ENCODE measurements at places on chromosomes 6 and 20.
A peak's percentile ranks its signal among the peaks of the same experiment; 100 is the strongest.

DNA sequence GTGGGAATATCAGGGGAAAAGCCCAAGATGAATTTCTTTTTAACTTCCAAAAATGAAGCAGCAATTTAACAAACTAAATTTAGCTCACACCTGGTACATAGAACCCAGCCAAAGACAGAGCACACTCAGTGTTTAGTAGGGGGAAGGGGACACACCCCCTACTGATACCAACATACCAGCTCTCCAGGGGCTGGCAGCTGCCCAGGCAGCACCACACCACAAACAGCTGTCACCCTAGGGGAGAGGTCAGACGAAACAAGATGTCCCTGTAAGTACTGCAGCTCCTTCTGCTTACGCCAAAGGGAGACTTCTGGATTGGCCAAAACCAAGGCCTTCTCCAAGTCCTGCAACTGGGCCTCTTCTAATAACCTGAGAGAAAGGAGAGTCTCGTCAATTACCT, 26.0 kb downstream of the MDN1 start:
- no peak for DNase-seq

- DNase-seq = no peak
Measured at GRCh38 chr6:2165286-2165685, 80.1 kb downstream of the GMDS start.

DNA sequence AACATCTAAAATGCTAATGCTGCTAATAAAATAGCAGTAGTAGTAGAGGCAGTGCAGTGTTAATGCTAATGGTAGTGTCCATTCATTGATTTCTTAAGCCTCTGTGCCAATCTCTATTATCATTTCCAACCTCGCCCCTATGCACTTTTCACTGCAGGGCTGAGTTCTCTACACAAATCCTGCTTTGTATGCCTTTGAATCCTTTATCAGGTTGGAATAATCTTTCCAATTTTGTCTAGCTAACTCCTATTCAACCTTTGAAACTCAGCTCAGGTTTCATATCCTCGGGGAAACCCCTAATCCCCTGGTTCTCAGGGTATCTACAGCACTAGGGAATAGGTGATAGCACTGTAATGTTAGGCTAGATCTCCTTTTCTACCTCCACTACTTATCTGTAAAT, 284.0 kb upstream of the RUNX2 start:
- DNase-seq = no peak

DNA sequence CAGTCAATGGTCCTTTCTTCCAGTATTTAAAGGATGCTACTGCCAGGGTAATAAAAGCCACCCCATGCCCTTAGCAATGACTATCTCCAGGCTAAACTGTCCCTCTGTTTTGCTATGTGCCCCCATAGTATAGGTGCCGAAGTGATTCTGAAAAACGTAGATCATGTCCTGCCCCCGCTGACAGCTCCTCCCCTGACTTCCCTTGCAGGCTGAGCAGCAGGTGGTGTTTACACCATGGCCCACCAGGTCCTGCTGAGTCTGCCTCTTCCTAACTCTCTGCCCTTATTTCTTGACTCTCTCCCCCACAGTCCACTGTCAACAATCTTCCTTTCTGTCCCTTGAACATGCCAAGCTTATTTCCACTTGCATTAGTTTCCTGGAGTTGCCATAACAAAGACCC, 352.5 kb upstream of the TSHZ2 start:
- no peak for DNase-seq

DNA sequence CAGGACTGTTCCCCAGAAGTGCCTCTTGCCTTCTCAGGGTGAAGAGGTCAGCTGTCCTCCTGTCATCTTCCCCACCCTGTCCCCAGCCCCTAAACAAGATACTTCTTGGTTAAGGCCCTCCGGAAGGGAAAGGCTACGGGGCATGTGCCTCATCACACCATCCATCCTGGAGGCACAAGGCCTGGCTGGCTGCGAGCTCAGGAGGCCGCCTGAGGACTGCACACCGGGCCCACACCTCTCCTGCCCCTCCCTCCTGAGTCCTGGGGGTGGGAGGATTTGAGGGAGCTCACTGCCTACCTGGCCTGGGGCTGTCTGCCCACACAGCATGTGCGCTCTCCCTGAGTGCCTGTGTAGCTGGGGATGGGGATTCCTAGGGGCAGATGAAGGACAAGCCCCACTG, 9.8 kb downstream of the PI16 start:
- no peak for DNase-seq

GRCh38 chr20:64110411-64111068, 3.2 kb upstream of the NPBWR2 start:
- no peak for DNase-seq

DNA sequence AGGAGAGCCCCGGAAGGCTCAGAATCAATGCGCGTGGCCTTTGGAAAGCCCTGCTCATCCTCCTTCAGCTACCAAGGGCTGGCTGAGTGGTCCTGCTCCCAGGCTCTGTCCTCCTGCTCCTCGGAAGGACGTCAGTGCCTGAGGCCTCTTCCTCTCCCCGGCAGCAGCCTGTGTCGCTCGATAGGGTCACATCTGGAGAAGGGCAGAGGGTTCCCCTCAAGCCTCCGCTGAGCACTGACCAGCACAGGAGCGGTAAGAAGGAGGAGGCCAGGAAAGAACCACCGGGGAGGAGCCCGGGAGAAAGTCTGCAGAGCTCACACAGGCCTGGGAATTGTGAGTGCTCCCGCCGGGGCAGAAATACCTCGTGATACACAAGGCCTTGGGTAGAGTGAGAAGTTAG, 21.2 kb downstream of the KIF25 start:
- no peak for DNase-seq

- no peak for DNase-seq
Measured at GRCh38 chr6:148146717-148147462, 195.7 kb upstream of the SASH1 start.

DNA sequence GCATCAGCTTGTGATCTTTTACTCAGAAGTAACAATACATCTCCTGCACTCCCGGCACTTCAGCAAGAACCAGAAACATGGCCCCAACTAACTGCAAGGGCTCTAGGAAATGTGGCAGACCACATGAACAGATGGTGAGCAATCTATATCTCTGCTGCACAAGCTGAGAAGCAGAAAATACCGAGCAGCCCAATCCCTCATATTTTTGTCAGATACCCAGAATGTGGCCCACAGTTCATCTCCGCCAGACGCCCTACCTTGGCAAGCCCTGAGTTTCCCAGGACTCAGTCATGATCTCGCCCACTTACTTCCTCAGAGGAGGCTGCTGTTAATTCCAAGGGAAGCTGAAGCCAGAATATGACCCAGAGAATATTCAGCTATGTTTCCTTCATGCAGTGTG, 63.1 kb upstream of the PHACTR1 start:
- no peak for DNase-seq

DNA sequence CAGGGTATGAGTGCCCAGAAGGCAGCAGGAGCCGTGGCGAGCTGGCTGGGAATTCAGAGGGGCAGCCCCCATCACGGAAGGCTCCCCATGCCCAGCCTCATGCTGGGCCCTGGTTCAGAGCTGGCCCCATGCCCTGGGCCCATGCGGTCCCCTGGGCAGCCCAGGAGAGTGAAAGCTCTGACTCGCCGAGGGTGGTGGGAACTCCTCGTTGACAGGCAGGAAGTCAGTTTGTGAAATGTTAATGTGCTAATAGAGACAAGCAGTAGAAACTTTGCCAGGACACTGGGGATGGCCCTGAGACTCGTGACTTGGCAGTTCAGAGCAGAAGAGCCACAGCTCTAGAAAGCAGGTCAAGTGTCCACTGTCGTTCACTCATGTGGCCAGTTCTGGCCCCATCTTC, 353.0 kb downstream of the TAF4 start:
- no peak for DNase-seq

GRCh38 chr20:35578469-35578868, 36.6 kb downstream of the ERGIC3 start:
- no peak for DNase-seq

- DNase-seq = no peak
Measured at GRCh38 chr6:378090-378957, 13.2 kb upstream of the IRF4 start.

- no peak for DNase-seq
Measured at GRCh38 chr6:41739041-41739440, 3.6 kb upstream of the TFEB start.

- DNase-seq = no peak
Measured at GRCh38 chr6:13226071-13226470, 102.3 kb downstream of the TBC1D7 start.

- no peak for DNase-seq
Measured at GRCh38 chr20:63128367-63128766, 87.6 kb downstream of the YTHDF1 start.

DNA sequence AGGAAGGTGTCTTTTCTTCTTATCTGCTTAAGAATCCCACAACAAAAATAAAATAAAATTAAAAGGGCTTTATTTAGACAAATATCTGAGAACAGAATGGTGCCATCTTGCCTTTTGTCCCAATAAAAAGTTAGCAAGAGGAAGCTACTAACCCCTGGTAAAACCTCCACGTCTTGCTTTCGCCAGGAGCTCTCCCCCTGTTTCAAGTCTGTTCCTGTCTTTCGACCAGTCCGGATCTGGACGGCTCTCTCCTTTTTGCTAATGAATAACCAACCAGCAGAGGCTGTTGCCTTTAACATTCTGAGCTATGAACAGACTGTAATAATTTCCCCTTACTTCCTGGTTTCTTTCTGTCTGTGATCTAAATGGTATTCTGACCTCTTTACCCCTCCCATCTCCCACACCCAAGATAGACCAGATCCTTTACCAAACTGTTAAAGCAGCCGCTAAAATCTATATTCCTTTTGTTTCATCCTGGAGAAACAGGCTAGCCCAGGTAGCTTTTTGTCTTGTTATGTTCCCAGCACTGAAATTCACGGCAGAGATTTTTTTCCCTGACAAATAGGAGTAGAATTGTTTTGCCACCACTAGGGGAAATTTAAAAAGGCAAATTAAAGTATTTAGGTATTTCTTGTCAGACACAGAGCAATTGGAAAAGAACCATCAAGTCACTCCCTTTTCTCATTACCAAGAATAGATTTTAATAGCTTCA, at the start of gene FRK:
FRK (minus strand) TSS at position 320 of the 712 bp plus-strand sequence. CDS start 580 bp downstream, outside the sequence.
- DNase-seq = peak; percentile 59

DNA sequence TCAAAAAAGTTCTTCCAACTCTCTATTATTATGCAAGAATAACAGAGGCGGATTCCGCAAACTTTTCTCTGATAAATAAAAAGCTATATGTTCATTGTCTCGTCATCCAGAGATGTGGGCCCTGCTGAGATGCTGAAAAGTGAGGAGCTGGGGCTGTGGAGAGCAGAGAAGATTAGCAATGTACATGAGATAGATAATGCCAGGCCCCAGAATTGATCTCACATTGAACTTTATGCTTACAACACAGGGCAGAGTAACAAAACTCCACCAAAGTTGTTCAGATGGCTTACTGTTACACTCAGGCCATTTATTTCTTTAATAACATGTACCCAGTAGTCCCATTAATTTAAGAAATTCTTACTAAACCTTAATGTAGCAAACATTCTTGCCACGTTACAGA, 32.7 kb upstream of the RIN2 start:
- DNase-seq = no peak

- no peak for DNase-seq
Measured at GRCh38 chr20:11869641-11870040, 48.1 kb upstream of the BTBD3 start.

DNA sequence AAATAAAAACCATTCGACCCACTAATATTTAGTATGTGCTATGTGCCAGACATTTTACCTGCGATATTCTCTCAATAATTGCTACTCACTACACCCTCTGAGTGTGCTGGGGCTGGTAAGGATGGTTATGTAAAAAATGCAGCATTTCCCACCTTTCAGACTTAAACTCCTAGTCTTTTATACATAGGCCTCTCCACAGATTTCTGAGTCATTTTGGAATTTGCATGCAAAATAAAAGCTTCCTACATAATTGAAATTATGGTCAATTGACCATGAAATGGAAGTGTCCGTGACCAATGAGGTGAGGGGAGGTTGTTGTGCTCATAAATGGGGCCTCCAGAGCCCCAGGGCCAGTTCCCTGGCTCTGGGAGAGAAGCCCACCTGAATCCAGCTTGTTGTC, 37.7 kb upstream of the MAFB start:
- no peak for DNase-seq

GRCh38 chr20:9119776-9120175, 50.9 kb downstream of the PLCB4 start:
- DNase-seq = no peak

DNA sequence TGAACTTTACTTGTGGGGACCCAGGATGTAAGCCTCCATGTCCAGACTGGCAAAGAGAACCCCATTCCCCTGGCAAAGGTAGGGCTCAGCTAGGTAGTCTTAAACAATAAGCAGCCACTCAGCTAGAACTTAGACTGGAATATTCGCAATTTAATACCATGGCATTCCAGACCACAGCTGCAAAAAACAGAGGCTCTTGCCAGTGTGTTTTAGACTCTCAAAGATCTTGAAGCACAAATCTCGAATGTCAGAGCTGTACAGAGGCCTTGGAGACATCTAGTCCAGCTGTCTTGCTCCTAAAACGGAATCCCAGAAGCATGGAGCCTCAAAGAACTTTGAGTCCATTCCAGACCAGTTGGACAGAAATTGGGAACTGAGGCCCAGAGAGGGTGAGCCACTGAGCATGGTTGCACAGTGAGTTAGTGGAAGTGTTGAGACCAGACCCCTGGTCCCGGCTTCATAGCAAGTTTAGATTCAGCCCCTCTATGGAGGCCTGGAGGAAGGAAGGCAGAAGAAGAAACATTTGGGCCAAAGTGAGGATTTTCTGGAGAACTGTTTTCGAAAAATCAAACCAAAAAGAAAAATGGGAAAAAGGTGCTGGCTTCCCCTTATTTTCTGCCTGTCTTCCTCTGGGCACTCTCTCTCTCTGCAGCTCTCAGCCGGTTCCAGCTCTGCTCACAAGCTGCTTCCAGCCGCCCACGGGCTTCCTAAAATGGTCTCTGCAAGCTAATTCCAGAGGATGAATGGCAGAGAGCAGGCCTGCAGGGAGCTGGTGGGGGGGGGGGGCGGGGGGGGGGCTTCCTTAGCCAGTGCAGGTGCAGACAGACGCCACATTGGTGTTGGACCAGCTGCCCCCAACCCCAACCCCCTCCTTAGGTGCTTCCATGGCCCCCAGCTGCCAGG, 32.4 kb downstream of the AAR2 start:
- DNase-seq = no peak

GRCh38 chr6:38549180-38549579, 90.5 kb downstream of the BTBD9 start:
- DNase-seq = no peak

- DNase-seq = no peak
Measured at GRCh38 chr6:62042429-62042828, 243.6 kb downstream of the KHDRBS2 start.

DNA sequence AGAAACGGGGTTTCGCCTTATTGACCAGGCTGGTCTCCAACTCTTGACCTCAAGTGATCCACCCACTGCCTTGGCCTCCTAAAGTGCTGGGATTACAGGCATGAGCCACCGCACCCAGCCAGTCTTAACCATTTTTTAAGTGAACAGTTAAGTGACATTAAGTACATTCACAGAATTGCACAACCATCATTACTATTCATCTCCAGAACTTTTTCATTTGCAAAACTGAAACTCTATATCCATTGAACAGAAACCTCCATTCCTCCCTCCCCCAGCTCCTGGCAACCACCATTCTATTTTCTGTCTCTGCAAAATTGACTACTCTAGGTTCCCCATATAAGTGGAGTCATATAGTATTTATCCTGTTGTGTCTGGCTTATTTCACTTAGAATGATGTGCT, 59.7 kb downstream of the PLCB4 start:
- DNase-seq = no peak
